ENCODE measurements at places on chromosomes 6 and 20.
A peak's percentile ranks its signal among the peaks of the same experiment; 100 is the strongest.

DNA sequence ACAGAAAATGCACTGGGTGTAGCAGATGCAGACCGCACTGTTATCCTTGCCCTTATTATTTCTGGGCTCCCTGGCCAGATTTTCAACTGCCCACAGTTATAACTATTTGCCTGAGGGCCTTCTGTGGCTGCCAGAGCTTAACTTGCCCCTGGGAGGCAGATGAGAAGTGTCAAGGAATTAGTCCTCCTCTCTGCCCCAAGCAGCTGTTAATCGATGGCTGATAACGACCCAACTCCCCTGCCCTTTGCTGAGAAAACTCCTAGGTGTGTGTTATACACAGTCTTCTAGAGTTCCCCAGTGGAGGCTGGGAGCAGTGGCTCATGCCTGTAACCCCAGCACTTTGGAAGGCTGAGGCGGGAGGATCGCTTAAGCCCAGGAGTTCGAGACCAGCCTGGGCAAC lies 44.4 kb upstream of the SHLD1 start:
- DNase-seq, result no peak

- DNase-seq, result peak; percentile 28
These were observed 637 bp upstream of the HIVEP2 start for GRCh38 chr6:142945446-142946180.

DNA sequence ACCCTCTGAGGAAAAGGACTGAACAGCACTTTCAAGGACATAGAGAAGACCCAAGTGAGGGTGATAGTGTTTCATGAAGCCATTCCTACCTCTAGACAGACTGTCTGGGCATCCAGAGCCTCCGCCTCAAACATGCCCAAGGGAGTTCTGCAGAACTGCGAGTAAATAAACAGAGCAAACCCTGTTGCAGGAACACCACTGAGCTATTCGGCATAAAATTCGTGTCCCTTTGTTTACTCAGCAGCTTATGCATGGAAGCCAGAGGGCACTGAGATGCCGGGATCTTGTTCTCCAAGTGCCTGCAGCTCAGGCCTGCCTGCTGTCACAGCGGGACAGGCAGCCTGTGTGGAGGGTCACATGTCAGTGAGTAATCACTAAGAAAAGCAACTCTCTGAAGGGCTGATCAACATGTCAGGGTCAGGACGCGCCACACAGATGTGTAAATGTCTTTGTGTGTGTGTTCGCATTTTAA lies 164.9 kb upstream of the HEY2 start:
- DNase-seq, result no peak

- no peak for DNase-seq
These were observed 180.9 kb upstream of the SPTLC3 start for GRCh38 chr20:12827816-12828385.

GRCh38 chr6:24401458-24401857 lies 1.3 kb upstream of the MRS2 start:
- no peak for DNase-seq

DNA sequence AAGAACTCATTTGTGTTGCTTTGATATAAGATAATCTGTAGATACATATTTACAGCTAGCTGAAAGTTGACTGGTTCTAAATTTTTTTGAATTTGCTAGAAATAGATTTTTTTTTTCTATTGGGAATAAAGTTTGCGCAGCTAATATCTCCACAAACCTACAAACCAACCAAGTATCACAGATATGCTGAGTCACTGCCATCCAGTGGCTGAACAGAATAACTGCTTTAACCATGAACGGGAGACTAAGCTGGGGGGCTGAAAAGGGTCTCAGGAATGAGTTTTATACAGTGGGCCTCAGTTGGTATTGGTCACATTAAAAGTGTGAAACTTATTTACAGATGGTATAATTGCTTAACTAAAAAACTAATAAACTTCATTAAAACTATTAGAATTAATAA lies 326.7 kb upstream of the CNR1 start:
- DNase-seq, result no peak

GRCh38 chr6:136524339-136524935 lies 25.8 kb downstream of the MAP7 start:
- no peak for DNase-seq

GRCh38 chr20:49291200-49291599 lies 13.3 kb upstream of the ZNFX1 start:
- no peak for DNase-seq

DNA sequence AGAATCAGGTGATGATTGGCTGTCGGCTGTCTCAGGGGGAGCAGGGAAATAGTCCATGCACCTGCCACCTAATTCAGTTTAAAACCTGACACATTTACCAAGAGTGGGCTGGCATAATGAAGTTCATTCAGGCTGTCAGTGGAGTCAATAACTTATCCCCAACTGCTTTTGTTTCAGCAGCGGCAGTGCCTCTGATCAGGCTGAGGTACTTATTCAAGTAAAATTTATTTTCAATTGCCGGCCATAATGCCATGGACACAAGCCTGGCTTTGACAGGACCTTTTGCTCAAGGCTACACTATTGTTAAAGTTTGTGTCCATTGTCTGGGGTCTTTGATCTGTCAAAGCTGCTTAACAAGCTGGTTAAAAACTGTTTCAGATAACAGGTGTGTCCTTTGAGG lies 20.6 kb downstream of the OLIG3 start:
- no peak for DNase-seq

- DNase-seq, result no peak
These were observed 4.1 kb downstream of the MYLK4 start for GRCh38 chr6:2746557-2747061.

DNA sequence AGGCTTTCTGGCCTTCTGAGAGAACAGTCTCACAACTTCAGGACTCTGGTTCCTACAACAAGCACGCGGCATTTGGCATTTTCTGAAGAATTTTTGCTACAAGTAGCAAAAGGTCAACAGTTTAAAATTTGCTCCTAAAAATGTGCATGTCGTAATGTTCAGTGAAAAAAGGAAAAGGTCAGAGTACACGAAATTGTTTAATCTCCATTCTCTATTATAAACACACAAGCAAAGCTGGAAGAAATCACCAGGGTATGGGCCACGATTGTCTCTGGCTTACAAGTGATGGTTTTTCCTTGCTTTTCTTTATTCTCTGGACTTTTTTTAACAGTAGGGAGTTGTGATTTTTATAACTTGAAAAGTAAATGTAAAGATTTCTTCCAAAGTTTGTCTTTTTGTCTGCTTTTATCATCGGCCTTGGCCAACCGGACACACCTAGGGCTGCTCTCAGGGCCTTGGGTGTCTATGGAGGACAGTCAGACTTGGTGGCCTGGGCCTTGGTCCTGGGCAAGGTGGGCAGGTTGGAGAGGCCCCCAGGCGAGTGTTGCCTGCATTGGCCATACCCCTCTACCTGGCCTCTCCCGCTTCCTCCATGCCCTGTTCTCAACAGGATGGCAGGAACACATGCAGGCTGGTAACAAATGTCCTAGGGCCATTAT lies 32.4 kb downstream of the PLEKHG1 start:
- no peak for DNase-seq

- DNase-seq, result no peak
These were observed 44.1 kb downstream of the BEND6 start for GRCh38 chr6:56999049-56999448.

DNA sequence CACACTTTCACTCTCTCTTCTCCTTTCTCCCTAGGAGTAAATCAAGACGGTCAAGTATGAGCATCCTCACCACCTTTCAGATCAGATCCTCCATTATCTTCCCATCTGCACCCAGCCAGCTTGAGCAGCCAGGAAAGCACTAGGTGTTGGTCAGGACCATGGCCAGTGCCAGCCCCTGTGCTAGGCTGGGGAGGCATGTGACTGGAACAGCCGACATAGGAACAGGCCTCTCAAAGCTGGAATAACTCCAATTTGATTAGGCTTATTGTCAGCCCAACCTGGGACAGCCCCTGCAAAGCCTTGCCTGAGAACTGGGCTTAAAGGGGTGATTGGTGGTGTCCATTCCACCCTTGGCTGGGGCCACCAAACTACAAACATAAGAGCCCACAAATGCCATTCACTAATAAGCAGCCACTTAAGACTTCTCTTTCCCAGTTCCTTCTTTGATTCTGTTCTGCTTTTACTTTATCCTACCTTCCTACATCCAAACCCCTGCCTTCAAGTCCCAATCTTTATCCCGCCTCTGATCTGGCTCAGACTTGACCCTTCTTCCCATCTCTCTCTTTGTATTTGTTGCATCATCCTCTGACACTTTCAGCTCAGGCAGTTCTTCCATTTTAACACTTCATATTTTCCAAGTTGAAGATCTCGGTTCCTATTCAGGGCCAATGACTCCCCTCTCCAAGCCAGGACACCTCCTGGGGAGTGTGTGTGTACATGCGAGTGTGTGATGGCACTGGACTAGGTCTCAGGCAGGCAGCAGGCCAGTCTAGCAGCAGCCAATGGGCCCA lies 4.5 kb upstream of the TREM2 start:
- DNase-seq, result no peak

- DNase-seq, result no peak
These were observed 46.5 kb upstream of the IER3 start for GRCh38 chr6:30790724-30791383.

GRCh38 chr6:32761072-32761471 lies 2.3 kb downstream of the HLA-DQB2 start:
- no peak for DNase-seq

- no peak for DNase-seq
These were observed 198.0 kb downstream of the TSHZ2 start for GRCh38 chr20:53170196-53170595.

GRCh38 chr6:23435126-23435525 lies 690.9 kb upstream of the NRSN1 start:
- DNase-seq, result no peak

GRCh38 chr6:17948725-17949124 lies 38.7 kb downstream of the KIF13A start:
- no peak for DNase-seq

DNA sequence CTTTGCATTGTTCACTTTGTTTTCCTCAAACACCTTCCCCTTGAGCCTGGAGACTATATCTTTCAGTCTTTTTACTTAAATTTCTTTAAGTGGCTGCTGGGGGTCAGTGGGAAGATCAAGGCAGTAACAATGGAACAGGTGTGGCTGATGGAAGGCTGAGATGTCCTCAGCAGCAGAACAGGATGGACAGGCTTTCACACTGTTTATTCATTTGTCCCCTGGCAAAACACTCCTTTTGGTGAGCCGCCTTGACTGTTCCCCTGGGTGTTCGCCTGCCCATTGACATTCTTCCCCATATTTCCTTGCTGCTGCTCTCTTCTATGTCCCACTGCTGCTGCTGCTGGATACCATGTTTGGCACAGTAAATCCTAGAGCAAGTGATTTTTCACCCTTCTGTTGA lies 38.1 kb downstream of the RNF144B start:
- no peak for DNase-seq

GRCh38 chr20:7087803-7088202 lies 320.3 kb downstream of the BMP2 start:
- no peak for DNase-seq

GRCh38 chr6:91267246-91267645 lies 680.4 kb upstream of the MAP3K7 start:
- DNase-seq, result no peak

DNA sequence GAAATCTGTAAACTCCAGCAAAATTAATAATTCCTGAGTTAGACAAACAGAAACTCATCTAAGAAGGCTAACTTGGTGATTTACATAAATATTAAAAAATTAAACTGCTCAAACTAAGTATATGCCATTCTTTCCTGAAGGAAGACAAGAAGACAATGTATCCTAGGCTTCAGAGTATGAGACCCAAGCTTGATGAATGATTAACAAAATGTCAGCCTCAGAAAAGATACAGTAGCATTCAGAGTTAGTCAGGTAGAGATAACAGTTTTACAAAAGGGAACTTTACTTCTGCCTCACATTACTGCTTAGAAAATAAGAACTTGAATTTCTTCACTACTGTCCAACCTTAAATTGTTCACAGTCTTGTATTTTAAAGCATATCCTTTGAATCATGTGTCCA lies 12.0 kb downstream of the CSNK2A1 start:
- DNase-seq, result no peak

- no peak for DNase-seq
These were observed 47.5 kb upstream of the SLC22A23 start for GRCh38 chr6:3504354-3504753.

DNA sequence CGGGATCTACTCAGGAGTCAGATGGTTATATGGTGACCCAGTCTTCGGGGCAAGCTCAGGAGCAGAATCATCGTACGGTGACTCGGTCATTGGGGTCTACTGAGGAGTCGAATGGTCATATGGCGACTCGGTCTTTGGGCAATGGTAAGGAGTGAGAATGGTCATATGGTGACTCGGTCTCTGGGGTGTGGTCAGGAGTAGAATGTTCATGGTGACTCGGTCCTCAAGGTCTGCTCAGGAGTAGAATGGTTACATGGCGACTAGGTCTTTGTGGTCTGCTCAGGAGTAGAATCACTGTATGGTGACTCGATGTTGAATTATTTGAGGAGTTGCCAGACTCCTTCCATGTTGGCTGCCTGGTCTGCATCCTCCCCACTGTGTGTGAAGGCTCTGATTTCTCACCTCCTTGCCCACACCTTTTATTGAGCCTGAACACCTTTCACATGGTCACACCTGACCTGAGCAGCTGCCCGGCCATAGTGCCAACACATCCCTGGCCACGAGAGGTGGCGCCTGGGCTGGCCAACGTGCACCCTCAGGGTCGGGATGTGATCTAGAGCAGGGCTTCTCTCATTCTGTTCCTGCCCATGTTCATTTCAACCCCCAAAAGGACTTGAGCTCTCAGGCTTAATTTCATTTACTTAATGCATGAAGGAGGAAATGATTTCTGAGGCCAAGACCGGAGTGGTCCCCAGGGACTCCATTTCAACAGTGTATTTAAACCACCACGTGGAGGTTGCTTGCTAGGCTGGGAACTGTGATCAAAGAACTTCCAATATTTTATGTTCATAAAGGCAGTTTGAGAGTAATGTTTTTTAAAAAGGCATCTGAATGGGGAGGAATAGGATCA lies 119.5 kb downstream of the PHACTR3 start:
- no peak for DNase-seq

DNA sequence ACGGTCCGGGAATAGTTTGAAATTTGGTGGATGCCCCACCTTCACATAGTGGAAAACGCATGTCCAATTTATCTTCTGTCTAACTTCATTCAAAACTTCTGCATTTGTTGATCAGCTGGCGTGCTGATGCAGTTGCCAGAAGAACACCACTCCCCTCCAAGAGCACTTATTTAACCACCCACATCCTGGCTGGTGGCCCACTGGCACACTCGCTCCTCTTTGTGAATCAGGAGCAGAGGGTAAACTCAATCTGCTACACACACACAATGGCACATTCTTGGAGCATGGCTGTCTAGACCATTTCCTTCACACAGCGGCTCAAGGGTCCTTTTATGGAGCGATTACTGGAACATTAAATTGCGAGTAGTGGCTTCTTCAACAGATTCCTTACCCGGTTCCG lies 55.1 kb upstream of the CEP162 start:
- no peak for DNase-seq

DNA sequence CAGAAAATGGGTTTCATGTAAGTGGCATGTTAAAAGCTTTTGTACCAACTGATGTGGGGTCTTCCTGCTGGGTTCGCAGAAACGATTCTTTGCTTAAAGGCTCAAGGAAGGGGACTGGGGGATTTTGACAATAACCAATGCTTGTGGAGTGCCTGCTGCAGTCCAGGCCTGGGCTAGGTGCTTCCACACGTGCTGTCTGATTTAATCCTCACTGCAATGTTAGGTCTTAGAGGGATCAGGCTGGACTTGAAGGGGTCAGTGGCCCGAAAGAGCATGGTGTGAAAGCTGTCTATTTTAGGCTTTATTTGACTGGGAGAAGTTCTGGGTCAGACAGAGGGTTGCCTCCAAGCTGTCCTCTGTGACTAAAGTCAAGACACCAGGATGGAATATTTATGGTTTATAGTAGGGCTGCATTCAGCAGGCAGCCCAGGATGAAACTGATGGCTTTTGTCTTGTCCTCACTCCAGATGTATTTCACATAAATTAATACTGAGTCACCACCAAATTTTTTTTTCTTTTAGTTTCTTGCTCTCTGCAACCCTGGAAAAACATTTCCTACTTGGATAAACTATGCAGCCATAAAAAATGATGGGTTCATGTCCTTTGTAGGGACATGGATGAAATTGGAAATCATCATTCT lies 219.1 kb downstream of the ZMYND8 start:
- no peak for DNase-seq
